ENCODE measurements at places on chromosomes 12 and 14.

- DNase-seq, result no peak
These were observed 645.1 kb downstream of the SLC16A7 start for GRCh38 chr12:60240891-60241290.

DNA sequence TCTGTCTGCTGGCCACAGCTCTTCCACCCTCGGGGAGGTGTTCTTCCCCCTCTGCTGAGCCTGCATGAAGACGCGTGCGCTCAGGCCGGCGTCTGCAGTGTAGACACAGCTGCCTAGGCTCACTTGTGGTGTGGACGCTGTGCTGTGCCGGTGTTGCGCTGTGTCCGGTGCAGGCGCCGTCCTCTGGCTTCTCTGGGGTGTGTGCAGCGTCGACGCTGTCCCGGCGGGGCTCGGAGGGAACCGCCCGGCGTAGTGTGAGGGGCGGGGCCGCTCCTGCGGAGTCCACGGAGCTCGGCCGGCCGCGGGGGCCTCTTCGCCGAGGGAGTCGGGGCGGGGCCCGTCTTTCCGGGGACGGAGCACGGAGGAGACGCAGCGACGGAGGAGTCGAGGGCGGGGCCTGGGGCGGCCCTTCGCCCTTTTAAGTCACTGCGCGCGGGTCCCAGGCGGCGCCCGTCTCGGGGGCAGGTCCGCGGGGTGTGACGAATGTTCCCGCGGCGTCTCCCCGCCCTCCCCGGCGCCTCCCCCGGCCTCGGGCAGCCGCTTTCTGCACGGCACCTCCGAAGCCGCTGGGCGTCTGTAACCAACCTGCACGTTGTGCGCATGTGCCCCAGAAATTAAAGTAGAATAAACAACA, 45.2 kb downstream of the NOC4L start:
- DNase-seq, result peak; percentile 96

DNA sequence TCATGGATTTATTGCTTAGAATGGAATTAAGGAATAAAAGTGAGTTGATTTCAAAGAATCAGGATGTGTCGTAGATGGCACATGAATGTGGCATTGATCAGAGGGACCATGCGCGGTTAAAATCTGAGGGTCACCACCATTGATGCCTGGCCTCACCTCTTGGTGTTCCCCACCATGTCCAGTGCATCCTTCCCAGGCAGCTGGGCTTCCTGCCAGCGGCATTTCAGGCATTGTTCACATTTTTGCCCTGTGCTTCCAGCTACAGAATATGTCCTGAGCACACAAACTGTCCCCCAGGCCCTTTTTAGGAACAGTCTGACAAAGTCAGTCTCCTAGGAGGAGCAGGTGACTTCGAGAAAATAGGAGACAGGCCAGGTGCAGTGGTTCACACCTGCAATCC, 42.0 kb upstream of the TSPAN9 start:
- no peak for DNase-seq

GRCh38 chr12:68237619-68238018, 12.0 kb upstream of the IL26 start:
- DNase-seq, result no peak

DNA sequence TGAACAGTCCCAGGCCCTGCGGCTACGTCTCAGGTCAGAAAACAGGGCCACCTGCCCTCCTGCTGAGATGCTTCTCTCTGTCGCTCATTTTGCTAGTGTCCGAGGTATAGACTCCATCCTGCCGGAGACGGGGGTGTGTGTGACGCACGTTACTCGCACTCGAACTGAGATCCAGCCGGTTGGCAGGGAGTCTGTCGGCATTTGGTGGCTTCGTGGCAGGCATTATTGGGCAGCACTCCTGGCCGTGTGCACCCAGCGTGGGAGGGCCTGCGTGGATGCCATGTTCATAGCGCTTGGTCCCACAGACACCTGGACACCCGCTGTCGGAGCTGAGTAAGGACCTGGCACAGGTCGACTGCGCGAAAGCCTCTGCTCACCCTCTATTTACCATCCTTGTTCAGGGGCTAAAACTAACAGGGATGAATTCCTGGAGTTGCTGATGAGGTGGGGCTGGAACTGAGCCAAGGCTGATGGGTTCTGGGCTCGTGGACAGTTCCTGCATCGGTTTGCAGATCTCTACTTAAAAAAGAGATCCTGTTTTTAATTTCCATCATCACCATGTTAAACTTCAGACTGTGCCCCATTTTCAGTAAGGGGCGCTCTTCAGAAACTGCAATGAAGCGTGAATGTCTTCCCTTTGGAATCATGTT, 28.6 kb downstream of the AACS start:
- no peak for DNase-seq

DNA sequence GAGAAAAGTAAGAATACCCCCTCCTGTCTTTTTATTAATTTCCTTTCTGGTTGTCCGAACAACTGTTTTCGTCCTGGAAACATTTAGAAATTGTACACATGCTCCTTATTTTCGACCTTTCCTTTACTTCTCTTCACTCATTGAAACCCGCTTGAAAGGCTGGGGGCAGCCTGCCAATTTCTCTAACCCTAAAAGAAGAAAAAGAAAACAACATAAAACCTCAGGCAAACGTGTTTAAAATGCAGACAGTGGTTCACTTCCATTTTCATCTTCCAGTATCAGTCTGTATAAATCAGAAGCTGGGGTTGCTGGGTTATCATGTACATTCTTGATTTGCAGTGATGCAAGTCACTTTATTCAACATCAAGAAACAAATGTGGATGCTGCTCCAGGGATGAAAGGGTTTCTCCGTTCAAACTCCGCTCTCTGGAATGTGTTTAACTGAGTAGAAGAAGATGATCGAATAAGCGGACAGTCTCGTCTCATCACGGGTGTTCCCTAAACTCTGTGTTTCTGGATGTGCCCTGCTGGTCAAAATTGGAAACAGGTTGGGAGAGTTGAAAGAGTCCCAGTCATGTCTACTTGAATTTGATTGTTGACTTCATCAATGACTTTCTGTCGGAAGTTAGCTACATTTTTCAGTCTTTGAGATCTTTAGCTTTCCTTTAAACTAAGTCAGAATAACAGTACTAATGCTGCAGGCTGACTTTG, 1042.2 kb downstream of the BCL11B start:
- no peak for DNase-seq

DNA sequence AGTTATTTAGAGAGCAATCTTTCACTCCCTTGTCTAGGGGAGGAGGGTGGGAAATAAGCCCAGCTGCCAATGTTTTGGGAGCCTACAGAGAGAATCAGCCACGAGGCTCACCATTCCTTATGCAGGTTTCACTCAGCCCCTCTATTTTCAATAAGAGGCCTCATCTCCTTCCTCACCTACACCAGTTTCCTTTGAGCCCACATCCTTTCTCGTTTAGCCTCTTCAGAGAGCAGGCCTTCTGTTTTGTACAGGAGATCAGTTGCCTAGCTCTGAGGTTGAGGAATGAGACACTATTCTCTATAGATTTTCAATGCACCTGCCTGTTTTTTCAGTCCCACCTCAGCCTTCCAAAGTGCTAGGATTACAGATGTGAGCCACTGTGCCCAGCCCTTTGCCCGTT, 17.9 kb downstream of the SNAPC1 start:
- DNase-seq, result no peak

- no peak for DNase-seq
These were observed 348.3 kb downstream of the GALC start for GRCh38 chr14:87644689-87645088.

- DNase-seq, result no peak
These were observed 177.5 kb downstream of the DAD1 start for GRCh38 chr14:22411398-22412055.

DNA sequence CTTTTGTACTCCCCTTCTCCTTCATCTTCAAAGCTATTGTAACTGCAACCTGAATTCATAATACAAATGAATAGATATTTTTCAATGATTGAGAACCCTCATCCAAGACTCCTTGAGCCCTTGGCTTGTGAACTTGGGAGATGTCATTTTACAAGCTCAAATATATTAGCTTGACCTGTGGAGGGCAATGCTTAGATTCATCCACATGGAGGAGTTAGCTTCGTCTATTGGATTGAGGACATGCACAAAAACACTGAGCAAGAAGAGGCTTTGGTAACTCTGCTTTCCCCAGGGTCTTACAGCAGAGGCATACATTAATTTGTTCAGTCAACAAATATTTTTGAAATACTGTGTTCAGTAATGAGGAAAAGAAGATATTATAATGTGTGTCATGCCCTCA, 101.1 kb downstream of the OTOGL start:
- DNase-seq, result no peak

GRCh38 chr12:52147367-52147963, 44.3 kb downstream of the KRT80 start:
- DNase-seq, result peak; percentile 95

DNA sequence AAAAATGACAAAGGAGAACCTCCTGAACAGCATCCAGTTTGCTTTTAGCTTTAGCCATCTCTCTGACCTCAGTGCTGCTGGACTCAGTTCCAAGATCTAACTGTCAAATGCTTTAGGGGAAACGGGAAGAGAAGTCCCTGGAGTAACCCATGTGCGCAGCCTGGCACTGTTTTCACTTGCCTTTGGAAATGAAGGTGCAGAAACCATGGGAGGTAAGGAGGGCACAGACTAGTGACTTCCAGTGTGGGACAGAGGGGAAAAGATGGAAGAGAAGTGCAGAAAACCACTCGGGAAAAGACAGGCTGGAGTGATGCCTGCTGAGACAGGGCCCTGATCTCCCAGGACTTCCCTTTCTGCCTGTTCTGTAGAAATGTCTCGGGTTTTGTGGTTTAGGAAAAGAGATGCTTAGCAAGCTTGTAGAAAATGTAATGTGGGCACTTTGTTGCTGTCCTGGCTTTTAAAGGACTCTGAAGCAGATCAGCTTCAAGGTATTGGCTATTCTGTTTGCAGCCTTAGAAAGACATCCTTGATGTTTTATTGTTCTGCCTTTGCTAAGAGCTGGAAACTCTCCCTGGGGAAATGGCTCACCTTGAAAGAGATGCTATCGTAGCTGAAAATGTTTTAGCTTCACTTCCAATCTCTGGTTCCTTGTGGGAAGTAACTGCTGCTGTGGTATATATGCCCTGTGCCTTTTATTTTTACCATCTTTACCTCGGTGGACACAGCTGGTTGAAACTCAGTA, 124.6 kb upstream of the HIF1A start:
- DNase-seq, result no peak

DNA sequence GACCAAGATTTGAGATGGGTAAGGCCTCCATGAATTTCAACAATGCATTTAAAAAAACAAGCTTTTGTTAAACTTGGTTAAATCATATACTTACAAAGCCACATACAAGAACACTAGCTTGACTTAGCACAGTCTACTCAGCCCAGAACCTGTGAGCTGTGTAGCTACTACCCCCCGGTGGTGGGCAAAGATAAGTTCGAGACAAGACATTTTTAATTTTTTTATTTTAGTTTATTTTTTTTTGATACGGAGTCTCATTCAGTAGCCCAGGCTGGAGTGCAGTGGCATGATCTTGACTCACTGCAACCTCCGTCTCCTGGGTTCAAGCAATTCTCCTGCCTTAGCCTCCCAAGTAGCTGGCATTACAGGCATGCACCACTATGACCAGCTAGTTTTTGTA, 3.7 kb upstream of the NECAP1 start:
- DNase-seq, result no peak

DNA sequence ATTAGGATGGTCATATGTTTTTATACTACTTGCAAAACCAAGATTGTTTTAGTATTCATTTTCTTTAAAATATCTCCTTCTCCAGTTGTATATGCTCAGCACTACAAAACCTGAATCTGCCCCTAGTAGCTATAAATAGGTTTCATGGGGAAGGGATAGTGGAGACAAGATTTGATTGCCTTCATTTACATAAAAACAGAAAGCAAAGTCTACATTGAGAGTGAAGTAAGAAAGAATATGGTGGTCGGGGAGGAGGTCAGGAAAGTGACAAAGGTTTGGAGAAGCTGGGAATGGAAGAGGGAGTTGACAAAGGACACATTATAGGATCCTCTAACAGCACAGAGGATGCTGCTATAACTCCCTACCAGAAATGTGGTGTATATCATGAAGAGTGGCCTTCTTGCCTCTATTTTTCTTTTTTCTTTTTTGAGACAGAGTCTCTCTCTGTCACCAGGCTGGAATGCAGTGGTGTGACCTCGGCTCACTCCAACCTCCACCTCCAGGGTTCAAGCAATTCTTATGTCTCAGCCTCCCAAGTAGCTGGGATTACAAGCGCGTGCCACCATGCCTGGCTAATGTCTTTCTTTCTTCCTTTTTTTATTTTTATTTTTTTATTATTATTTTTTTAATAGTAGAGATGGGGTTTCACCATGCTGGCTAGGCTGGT, 6.6 kb upstream of the LRP6 start:
- DNase-seq, result no peak

GRCh38 chr14:44352201-44352600, 154.9 kb downstream of the FSCB start:
- no peak for DNase-seq

- DNase-seq, result no peak
These were observed 127.6 kb upstream of the EVL start for GRCh38 chr14:99937475-99938244.

GRCh38 chr12:39483042-39483441, 40.1 kb upstream of the KIF21A start:
- DNase-seq, result no peak

GRCh38 chr14:102419276-102419675, 56.5 kb downstream of the TECPR2 start:
- no peak for DNase-seq

DNA sequence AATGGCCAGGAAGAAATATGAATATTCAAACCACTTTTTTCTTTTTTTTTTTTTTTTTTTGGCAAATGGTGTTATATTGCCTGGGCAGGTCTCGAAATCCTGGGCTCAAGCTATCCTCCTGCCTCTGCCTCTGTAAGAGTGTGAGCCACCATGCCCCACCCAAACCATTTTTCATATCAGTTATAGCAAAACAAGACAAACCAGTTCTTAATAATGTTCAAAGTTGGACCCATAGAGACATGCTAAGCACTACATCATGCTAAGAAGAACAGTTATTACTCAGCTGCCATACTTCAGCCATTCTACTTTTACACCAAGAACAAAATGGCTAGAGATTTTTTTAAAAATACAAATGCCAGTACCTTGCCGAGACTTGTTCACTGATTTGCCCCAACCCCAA, 25.5 kb downstream of the EIF2S1 start:
- DNase-seq, result no peak

DNA sequence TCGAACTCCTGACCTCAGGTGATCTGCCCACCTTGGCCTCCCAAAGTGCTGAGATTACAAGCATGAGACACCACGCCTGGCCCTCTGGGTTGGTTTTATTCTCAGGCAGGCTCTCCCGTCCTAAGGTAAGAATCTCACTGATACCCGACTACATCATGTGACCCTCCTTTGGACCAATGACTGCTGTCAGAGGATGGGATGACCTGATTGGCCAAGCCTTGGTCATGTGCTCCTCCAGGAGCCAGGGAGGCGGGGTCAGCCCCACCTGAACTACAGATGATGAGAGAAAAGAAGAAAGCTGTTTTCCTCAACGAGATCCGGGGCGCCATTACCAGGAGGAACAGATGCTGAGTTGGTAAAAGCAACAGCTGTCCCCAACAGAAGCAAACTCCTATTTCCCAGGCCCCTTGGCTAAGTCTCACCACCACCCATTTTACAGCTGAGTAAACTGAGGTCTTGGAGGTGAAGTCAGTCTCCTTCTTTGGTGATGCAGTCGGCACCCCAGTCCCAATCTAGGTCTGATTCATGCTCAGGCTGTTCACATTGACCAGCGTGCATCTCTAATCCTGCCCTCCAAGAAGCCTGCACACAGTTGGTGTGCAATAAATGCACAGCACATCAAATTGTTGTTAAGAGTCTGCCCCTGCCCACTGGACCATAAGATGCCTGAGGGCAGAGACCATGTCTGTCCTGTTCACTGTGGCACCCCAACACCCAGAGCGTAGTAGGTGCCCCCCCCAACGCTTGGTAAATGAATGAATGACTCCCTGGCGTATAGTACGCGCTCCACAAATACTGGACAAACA, 118.8 kb downstream of the SCARB1 start:
- no peak for DNase-seq
